ENCODE measurements at places on chromosomes 4 and X.

GRCh38 chr4:122377352-122377751 lies 1.5 kb upstream of the ADAD1 start:
- DNase-seq, result no peak

GRCh38 chr4:72302981-72303704 lies 265.9 kb downstream of the ADAMTS3 start:
- no peak for DNase-seq

- no peak for DNase-seq
Measured at GRCh38 chrX:47523713-47524166, 37.3 kb upstream of the ARAF start.

DNA sequence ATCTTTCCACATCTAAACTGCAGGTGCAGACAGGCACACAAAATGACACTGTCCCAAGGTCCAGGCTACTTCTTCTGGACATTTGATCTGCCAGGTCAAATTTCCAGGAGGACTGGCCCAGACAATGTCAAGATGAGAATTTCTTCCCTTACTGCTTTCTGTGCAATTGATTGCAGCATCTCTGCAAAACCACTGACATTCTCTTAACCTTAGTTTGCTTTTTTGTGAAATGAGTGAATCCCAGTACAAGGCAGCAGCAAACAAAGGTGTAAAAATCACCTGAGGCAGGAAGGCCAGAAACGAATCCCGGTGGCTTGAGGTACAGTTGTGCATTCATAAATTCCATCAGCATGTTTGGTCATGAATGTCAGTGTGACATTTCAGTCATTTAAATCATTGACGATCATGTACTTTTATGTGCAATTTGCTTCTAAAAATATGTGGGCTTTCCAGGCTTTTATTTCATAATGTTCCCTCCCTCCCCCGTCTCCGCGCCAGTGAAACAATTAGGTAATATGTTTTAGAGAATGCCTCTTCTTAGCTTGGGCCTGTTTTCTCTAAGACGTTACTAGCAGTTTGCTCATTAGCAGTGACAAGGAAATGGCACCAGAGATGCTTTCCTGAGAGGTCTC lies 39.1 kb downstream of the NHS start:
- no peak for DNase-seq

GRCh38 chr4:155973639-155974475 lies 20.2 kb upstream of the CTSO start:
- DNase-seq, result no peak

GRCh38 chrX:13418126-13419097 lies 98.6 kb upstream of the ATXN3L start:
- DNase-seq, result no peak

DNA sequence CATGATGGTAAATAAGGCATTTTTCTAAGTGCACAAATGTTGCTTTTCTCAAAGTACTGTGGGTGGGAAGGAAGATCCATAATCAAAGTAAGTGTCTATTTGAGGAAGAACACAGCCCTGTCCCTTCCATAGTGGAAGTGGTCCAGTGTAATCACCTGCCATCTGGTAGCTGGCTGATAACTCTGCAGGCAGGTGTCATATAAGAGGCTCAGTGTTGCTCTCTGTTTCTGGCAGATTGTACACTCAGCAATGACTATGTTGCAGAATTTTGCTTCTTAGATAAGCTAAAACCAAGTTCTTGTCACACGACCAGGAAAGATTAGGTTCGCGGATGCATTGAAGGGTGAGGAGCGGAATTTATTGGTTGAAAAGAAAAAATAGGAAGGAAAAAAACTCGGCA lies 20.9 kb downstream of the SAGE1 start:
- no peak for DNase-seq

GRCh38 chrX:40168480-40169011 lies 70.8 kb upstream of the BCOR start:
- no peak for DNase-seq

DNA sequence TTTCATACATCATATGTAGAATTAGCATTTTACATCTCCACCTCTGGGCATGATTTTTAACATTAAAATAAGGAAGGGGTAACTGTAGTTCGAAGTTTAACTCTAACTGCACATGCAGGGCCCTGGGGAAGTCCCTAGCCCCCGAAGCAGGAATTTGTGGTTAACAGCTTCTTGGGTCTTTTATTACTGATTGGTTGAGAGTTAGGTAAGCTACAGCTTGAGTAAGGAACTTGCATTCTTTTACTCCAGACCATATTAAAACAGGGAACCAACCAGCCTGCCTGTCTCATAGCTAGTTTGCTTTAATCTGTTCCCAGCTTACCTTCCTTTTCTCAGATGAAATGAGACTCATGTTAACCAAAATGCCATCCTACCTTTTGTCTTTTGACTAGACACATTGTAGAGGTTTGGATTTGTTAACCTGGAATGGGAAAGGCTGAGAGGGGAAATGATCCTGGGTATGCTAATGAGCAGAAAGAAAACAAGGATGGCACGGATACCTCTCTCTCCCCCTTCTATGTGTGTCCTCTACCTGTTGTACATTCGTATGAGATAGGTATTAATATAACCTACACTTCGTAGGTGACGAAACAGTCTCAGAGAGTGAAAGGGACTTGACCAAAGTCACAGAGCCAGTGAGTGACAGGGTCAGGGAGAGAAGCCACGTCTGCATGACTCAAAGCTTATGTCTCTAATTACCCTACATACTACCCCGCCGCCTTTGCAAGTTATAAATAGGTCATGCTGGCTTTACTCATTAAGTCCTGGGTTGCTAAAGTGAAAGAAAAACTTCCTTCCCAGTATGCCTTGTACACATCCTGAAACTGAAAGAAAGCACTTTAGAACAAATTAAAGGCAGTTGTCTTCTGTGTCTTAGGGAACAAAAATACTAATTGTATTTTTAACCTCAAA lies 119.5 kb upstream of the AFF2 start:
- no peak for DNase-seq

DNA sequence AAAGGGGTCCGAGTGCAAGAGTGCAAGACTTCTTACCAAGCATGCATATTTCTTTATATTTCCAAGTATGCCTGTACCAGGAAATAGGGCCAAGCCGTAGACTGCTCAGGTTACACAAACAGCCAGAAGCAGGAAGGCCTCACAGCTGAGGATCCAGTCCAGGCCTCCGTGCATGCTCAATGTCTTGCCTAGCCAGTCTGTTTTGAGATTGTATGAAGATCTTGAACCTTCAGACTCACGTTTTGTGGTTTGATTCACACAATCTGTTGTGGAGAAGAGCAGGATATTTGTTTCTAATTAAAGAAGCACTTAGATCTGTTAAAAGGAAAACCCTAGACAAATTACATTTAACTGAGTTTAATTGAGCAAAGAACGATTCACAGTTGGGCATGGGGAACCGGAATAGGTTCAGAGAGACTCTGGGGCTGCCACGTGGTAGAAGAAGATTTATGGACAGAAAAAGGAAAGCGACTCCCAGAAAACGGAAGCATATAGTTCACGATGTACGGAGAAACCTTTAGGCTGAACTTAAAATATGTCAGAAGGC lies 1.2 kb downstream of the MGST2 start:
- DNase-seq, result peak; percentile 32

DNA sequence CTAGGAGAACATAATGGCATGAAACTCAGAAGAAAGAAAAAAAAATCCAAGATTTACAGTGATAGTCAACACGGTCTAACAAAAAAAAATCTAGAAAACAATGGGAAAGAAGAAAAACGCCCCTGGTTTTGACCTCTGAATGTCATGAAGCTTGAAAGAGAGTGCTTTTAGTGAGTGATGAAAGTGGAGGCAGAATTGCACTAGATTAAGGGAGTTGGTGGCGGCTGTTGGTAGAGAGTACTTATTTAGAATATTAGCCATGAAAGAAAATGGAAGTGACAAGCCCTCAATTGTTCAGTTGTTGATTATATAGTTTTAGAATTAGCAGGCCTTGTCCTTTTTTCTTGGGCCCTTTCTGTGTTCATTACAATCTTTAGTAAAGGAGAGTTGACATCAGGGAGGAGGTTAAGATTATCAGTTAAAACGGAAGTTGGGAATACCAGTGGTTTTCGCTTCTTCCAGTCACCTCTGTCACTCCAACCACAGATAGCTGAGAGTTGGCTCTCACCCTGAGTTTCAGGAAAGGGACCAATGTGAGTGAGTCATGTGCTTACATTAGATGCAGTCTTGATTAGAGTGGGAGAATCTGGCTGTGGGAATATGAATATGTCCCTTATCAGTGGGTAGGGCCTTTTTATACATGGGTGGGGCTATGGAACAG lies 29.7 kb downstream of the EREG start:
- no peak for DNase-seq

DNA sequence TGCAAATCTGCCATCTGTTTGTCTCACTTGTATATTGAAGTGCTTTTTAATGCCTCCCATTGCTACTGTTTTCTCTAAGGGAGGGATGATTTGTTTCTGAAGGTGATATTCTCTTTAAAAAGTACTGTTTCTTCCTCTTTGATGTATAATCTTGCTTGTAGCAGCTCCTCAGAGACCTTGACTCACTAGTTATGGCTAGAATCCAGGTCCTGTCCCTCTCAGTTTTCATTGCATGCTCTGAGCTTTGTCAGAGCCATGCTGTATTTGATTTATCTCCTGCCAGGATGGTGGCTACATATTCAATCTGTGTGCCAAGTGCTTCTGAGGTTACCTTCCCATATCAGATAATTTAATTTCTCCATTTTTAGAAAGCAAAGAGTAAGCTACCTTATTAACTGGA lies 56.0 kb downstream of the GLUD2 start:
- DNase-seq, result no peak

DNA sequence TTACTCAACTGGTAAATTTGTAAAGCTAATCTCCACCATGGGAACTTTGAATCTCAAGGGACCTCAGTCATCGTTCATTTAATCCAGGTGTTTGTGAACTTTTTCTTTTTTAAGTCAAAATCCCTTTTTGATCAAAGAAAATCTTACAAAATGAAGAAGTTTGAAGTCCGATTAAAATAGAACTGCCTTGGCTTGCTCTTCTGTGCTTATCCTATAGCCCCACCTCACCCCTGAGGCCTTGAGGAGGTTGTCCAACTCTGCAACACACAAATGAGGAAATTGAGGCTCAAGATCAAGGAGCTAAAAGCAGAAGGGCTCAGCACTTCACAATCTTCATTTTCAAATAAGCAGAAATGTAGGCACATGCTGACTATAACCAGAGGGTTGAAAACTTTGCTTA lies 240.3 kb upstream of the SFRP2 start:
- DNase-seq, result no peak

DNA sequence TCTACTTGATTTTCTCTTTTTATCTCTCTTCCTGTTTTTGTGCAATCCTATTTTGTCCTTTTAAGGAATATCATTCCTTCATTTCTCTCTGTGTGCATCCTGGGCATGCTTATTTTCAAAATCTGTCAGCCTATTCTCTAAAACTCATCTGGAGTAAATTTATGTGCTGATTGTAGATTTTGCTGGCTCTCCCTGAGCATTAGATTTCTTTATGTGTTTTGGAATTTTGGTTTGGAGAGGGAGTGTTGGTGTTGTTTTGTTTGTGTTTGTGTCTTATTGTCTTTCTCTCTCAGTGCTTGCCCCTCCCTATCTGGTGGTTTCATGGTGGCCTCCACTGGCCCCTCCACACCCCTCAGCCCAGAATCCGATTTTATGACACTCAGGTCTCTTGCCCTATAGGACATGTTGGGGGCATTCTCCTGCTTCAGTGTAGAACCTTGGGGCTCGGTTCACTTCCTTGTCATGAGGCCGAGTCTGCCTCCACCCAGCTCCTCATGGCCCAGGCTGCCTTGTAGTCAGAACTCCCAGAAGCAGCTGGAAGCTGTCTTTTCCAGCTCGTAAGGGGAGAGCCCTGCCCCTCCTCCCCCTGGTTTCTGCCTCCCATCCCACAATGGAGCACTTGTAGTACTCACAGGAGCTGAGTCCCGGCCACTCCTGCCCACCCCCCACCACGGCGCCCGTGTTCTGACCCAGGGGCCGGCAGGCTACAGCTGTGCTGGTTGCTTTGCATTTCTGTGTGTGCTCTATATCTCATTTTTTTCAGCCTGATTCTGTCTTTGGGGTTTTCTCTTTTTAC lies 24.5 kb upstream of the PJA1 start:
- DNase-seq, result no peak

DNA sequence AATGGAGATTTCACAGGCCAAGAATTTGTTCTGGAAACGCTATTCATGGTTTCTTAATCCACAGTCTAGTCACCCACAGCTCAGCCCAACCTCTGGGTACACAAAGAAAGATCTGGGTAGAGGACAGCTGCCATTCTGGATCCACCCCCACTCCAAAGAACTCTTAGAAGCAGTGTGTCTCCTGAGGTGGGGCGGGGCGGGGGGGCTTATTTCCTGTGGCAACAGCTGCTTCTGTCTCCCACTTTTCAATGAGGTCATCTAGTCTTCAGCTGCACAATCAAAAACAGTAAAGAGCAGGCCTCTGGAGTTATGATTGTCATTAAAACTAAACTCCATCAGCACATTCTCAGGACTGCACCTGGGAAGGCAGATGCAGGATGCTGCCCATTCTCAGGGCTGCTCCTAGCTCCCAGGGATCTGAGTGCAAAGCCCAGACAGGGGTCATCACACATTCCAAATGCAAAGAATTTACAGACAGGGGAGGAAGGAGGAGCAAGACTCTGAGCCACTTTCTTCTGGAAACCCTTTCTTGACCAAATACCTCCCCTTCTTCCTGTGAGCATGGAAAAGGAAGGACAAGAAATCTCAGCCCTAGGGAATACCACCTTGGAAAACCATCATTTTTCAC lies 207.3 kb downstream of the HS6ST2 start:
- no peak for DNase-seq

DNA sequence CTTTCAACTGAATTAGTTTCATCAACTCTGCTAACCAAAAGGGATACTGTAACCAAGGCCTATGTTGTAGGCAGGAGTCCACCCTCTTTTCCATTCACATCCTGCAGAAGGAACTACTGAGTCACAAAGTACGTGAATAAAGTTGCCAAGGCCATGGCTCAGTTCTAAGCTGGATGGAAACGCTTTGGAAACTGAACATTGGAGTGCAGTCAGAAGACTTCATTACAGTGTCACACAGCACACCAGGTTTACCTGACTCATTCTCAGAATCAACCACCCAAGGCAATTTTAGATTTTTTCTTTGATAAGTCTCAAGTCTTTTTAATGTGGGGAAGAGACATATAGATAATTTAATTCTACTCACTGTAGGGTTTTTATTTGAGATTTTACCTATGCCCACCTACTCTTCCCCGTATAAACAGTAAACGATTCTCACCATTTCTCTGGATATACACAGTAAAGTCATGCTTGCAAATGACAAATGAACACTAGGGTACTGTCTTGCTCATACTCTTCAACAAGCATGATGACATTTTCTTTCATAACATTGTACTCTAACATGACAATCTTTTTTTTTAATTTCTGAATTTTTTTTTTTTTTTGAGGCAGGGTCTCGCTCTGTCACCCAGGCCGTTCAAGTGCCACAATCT lies 58.9 kb upstream of the RBM47 start:
- no peak for DNase-seq
